ENCODE measurements at places on chromosomes 6 and 20.

DNA sequence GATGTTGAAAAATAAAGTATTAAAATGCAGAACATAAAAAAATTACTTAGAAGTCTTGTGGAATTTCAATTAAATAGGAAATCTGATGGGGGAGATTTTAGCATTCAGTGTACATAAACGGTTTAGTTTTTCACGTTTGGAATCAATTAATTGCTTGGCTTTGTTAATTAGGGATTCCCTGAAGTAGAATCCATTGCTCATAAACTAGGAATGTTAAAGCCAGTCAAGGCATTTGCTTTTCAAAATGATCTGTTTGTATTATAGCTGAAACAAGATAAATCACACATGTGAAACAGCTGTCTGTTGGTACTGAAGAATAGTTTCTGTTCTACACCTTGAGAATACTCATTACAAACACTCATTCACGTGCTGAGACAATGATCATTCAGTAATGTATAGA is 297.9 kb downstream of the TBC1D7 start:
- no peak for DNase-seq

DNA sequence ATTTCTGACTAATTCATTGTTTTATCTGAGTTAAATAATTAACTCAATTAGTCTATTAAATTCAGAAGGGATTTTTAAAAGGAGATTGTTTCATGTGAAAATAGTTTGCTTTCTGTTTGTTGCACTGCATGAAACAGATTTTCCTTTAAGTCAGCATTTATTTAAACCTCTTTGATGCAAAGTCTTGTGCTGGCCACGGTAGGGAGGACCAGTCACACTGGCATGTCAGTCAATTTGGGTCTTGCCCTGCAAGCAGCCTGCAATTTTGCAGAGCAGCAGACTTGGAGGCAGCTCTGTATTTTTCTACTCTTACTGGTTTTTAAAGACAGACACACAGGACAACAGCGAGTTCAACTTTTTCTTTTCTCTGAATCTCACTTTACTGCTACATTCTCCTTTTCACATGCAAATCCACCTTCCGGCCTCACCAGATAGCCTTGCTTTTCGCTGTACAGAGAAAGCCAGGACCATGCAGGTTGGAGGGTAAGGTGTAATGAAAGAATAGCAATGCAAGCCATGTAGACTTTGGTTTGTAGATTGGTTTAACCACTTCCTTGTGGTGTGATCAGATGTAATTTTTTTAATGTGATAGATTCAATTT is 689.9 kb upstream of the AGPAT4 start:
- no peak for DNase-seq

GRCh38 chr6:126307849-126308248 is 32.1 kb upstream of the CENPW start:
- no peak for DNase-seq

DNA sequence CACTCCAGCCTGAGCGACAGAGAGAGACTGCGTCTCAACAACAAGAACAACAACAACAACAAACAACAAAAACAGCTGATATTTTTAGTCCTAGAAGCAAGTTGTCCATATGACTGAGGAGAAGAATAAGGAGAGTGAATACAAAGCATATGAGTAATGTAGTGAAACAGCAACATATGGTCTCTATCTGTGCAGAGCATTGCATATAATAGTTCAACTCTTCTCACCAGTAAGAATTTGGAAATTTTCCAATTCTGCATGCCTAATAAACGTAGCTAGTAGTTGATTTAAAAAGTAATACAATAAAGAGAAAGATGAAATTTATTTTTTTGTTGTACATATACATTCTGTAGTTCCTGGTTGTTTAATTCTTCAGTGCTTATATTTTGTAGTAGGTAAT is 129.7 kb upstream of the FAM83B start:
- DNase-seq = no peak

- DNase-seq = no peak
Measured at GRCh38 chr20:29452186-29452585, 1805.3 kb upstream of the DEFB115 start.

DNA sequence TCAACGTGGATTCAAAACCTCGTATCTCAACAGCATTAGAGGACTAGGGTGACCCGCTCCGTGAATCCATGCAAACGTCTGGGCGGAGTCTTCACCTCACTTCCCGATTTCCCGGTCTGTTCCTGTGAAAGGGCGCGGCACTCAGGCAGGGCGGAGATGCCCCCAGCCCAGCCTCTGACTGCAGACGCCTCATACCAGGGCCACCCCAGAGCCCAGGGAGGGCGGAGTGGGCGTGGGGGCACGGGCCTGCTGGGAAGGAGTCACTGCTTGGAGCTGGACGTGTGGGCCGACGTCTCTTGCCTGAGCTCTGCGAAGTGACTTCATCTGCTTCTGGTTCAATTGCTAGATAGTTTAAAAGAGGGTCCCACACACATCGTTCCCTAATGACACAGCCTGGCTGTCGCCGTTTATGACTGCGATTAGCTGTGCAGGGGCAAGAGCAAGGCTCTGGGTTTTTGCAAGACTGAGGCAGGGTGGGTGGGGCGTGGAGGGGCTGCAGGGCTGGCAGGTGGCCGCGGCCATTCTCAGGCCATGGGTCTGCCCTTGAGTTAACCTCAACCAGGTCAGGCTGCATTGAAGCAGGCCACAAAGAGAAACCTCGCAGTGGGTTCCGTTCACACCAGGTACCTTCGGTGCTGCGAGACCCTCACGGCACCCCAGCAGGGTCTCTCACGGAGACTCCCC is 15.0 kb downstream of the SMOC2 start:
- no peak for DNase-seq

DNA sequence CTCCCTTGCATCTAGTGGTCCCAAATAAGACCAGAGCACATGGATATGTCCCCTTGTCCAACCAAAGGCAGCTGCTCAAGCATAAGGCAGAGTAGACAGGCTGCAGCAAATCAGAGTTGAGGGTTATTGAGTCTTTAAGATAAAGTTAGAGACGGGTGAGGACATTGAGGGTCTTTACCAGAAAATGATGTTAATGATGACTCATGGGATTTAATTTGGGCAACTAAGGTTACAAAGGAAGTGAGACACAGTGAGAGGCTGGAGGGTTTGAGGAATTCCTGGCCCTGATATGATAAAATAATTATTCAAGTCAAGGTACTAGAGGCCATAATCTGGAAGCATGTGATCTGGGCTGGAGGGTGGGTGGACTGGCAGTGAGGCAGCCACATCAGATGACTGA is 133.6 kb downstream of the ALDH8A1 start:
- DNase-seq = no peak

DNA sequence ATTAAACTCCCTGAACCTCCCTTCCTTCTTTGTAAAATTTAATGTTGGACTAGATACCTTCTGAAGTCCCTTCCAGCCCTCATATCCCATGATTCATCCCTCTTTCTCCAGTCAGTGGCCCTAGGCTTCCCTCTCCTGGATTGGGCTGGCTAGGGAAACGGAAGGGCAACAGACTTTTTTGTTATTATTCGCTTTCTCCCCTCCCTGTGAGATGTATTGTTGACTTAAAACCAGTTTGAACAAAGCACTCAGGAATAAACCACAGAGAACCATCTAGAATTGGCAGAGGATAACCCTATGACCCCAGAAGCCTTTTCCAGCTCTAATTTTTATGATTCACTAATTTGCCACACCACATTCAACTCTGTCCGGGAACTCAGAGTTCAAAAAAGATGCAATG is 239.7 kb upstream of the SUPT3H start:
- DNase-seq = no peak

- no peak for DNase-seq
Measured at GRCh38 chr6:169954977-169955376, 203.6 kb downstream of the ERMARD start.

- no peak for DNase-seq
Measured at GRCh38 chr20:11445891-11446290, 471.8 kb upstream of the BTBD3 start.

- DNase-seq = peak; percentile 59
Measured at GRCh38 chr20:64057628-64058498, 5.1 kb upstream of the TCEA2 start.

DNA sequence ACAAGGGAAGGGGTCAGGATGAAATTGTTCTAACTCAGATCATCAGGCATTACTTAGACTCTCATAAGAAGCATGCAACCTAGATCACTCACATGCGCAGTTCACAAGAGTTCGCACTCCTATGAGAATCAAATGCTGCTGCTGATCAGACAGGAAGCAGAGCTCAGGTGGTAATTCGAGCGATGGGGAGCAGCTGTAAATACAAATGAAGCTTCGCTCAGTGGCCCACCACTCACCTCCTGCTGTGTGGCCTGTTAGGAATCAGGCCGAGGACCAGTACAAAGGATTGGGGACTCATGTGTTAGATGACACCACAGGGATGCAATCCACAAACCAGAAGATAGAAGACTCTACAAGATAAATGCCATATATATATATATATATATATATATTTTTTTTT is 31.5 kb upstream of the TOP1 start:
- DNase-seq = no peak

- DNase-seq = no peak
Measured at GRCh38 chr6:109718991-109719390, 27.9 kb downstream of the FIG4 start.

DNA sequence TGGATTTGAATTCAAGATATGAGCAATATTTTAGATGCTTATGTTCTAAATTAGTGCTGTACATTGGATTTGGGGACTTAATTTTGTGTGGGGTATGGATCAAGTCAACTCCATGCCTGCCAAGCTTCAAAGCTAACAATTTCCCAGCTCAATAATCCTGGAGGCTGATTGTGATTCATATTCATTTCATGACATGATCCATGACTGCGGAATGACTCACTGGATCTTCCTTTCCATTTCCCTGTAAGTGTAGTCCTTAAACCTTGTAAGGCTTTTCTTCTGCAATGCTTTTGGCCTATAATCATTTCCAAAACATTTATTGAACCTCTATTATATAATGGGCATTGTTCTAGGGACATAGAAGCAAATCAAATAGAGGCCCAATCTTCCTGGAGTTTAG is 44.7 kb upstream of the CCN2 start:
- DNase-seq = peak; percentile 59

GRCh38 chr6:105994591-105995390 is 91.3 kb upstream of the PRDM1 start:
- peak; percentile 75 for DNase-seq

DNA sequence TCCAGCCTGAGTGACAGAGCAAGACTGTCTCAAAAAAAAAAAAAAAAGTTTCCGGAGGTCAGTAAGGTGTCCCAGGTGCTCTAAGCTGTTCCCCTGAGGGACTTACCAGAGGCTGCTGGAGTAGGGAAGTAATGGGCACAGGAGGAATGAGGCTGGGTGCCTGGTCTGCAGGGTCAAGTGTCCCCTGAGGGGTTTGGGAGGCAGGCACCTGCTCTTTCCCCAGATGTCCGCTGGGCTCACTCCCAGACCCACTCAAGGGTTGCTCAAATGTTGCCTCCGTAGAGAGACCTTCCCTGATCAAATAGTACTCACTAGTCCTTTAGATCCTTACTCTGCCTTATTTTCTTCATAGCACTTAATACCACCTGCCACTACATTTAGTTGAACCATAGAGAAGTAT is 5.4 kb upstream of the MAPK13 start:
- DNase-seq = no peak

DNA sequence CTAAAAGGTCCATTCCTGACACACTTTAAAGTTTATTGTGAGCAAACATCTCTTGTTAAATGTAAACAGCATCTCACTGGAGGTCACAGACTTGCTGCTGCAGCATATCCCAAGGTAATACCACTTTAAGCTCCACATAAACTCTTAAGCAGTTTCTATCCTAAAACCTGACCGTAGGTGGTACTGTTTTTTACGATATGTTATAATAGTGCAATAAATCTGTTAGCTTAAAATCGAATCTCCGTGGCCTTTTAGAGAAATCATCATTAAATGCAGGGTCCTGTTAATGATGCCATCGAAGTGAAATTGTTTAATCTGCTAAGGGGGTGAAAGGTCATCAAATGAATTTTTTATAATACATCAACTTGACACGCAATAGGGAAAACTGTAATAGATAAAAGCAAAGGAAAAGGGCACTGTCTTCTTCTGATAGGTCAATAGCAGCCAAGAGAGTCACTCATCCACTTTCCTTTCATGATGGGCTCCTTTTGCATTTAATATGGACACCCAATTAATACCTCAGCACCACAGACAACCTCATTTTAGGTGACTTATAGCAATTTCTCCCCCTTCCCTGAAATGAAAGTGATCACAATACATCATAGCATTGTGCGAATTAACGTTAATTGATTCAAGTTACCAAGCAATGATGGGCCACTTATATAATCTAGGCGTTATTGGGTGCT is 436.1 kb downstream of the PKHD1 start:
- DNase-seq = no peak

- DNase-seq = peak; percentile 58
Measured at GRCh38 chr6:20924911-20925543, 390.8 kb downstream of the CDKAL1 start.

DNA sequence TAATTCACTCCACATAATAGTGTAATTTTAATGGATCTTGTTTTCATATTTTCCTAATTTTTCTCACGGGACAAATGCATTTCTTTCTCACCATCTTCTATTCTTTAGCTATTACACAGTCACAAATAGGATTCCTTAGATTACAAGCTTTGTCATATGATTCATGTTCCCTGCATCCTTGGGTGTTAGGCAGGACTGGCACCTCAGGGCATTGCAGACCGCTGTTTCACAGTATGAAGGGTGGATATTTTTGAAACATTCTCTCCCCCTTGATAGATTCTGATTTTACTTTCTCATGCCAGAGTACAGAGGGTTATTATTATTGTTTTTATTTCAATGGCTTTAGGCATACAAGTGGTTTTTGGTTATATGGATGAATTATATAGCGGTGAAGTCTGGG is 602.5 kb downstream of the PHF3 start:
- DNase-seq = no peak

- no peak for DNase-seq
Measured at GRCh38 chr20:32366380-32366779, 8.2 kb downstream of the ASXL1 start.

DNA sequence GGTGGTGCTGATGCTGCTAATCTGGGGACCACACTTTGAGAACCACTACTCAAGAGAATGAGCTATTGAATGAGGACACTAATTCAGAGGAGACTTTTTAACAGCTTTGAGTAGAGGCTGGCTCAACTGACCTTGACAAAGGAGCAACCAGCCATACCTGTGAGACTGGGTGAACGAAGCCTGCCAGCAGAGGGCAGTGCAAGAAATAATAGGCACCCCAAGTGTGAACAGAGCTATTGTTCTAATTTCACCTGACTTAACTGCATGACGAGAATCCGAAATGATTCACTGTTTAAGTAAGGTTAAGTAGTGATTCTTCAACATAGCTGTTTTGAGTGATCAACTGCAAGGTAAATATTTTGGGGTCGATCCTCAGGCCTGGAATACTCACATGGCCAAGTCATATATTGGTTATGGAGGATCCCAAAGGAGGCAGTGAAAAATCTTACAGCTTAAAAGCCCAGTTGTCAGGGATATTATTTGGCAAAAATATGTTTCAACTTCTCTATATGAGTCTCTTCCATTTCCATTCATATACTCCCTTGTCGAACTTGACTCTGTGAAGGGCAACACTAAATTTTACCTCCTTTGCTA is 550.5 kb upstream of the MARCKS start:
- DNase-seq = peak; percentile 12

- DNase-seq = no peak
Measured at GRCh38 chr6:37369321-37370201, 15.8 kb downstream of the RNF8 start.

GRCh38 chr6:107862383-107862782 is 38.3 kb upstream of the SCML4 start:
- DNase-seq = no peak
